ENCODE measurements at places on chromosomes 3 and 15.

DNA sequence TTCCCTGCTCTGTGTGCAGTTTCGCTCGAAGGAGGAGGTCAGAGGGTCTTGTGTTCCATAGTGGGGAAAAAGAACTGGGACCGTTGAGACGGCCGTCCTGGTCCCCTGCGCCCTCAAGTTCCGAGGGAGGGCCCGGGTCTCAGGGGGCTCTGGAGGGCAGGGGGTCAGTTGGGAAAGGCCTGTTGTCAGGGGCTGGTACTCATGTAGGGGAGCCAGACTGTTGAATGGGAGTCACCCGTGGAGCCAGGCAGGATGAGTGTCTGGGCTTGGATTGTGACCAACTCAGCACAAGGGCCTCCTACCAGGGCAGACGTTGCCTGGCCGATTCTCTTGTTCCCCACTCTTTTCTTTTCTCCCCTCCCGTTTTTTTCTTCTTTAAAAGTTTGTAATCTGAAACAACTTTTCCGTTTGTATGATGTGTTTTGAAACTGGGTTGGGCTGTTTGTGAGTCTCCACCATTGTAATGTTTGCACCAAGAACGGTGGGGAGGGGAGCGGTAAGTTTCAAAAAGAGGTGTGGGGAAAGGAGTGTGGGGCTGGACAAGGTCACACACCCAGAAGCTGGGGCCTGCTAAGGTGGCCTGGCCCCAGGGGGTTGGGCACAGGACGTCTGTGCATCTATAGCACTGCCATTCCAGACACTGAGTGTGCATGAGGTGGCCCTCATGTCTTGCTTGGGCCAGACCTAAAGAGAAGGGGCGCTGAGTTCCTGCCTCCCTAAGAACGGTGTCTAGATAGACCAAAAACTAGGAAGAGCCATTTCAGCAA is 1.1 kb downstream of the CMTM7 start:
- peaks cover 46% of the 10 kb centered on the region for H3K4me1 ChIP-seq
- peak overlapping the region; percentile 98 for H3K4me3 ChIP-seq
- H3K36me3 ChIP-seq: peaks cover 26% of the 10 kb centered on the region
- H3K27me3 ChIP-seq: no peaks in the 10 kb centered on the region
- peak overlapping the region; percentile 96 for H3K27ac ChIP-seq

DNA sequence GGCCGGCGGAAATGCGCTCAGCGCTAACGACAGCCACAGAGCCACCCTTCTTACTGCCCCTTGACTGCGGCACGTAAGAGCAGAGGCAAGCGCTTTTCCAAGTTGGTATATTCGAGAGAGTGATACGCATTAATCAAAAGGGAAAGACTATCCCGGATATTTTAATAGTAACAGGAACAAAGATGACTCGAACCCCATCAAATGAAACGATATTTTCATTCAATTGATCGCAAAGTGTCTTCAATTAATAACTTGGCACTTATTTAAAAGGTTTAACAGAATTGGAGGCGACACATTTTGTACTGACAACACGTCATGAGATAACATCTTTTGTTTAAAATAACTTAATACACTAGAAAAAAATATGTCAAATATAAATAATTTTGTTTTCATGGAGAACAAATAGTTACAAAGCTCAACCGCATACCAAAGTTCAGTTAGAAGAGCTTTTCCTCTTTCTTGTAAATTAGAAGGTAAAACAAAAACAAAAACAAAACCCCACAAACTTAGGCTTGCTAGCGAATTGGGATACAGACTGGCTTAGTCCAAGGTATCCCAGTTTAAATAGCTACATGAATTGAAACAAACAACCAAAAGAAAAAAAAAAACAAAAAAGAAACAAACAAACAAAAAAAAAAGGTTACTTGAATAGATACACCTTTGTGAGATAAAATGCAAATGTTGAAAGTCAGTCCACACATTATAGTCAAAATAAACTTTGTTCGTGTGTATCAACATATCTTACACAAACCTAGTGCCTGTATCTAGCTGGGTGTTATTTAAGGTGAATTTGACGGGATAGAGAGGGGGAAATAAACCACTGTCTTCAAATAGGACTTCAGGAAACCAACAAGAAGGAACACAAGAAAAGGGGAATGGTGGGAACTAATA is 10.2 kb downstream of the SHOX2 start:
- H3K4me1 ChIP-seq: peaks cover 16% of the 10 kb centered on the region
- H3K36me3 ChIP-seq: peaks cover 1% of the 10 kb centered on the region
- DNase-seq: no peak
- H3K4me3 ChIP-seq: no peak overlapping the region
- peaks cover 92% of the 10 kb centered on the region for H3K27me3 ChIP-seq
- no peak overlapping the region for H3K27ac ChIP-seq

DNA sequence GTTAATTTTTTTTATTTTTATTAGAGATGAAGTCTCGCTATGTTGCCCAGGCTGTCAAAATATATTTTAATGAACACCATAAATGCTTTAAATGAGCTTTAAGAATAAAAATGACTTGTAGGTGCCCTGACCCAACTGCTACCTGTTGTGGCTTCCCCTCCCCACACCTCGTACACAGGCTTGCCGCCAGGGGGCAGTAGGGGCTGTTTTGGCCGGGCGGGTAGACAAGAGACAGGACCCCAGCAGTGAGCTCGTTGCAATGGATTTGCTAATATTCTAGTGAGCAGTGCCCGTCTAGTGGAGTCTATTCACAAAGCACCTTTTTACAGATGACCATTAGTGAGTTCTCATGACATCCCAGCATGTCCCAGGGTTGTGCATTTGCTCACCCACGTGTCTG is 418.1 kb downstream of the OCA2 start:
- no peak overlapping the region for H3K4me3 ChIP-seq
- no peaks in the 10 kb centered on the region for H3K36me3 ChIP-seq
- no peak overlapping the region for H3K27ac ChIP-seq
- no peaks in the 10 kb centered on the region for H3K4me1 ChIP-seq
- no peak for DNase-seq

- H3K36me3 ChIP-seq: no peaks in the 10 kb centered on the region
- DNase-seq: no peak
- H3K27ac ChIP-seq: no peak overlapping the region
- peaks cover 2% of the 10 kb centered on the region for H3K4me1 ChIP-seq
- no peaks in the 10 kb centered on the region for H3K27me3 ChIP-seq
Measured at GRCh38 chr3:24048843-24049242, 103.8 kb downstream of the NR1D2 start.

- no peak overlapping the region for H3K27ac ChIP-seq
- no peak for DNase-seq
- H3K4me3 ChIP-seq: no peak overlapping the region
- no peaks in the 10 kb centered on the region for H3K4me1 ChIP-seq
- H3K27me3 ChIP-seq: no peaks in the 10 kb centered on the region
- no peaks in the 10 kb centered on the region for H3K36me3 ChIP-seq
Measured at GRCh38 chr3:13827699-13828098, 52.2 kb downstream of the WNT7A start.

DNA sequence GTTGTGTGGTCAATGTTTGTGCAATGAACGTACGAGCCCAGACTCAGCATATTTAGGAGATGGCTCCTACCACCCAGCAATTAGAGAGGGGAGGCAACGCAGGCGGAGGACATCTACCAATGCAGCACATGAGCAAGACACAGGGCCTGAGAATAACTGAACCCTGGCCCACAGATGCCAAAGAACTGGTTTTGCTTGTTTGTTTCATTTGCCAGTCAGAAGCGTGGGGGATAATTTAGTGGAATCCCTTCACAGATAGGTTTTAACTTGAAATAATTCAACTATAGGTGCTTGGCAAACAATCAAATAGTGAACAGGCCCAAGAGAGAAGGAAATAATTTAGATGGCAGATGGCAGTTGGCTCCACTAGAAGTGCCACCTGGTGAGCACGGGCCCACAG is 54.8 kb downstream of the LIPC start:
- peaks cover 39% of the 10 kb centered on the region for H3K4me1 ChIP-seq
- peak overlapping the region; percentile 97 for H3K27ac ChIP-seq
- H3K4me3 ChIP-seq: peak overlapping the region; percentile 22
- no peak for DNase-seq

- no peak overlapping the region for H3K4me3 ChIP-seq
- no peak for DNase-seq
- peaks cover 2% of the 10 kb centered on the region for H3K27me3 ChIP-seq
- H3K36me3 ChIP-seq: no peaks in the 10 kb centered on the region
- H3K27ac ChIP-seq: no peak overlapping the region
Measured at GRCh38 chr3:73216310-73216709, 154.9 kb downstream of the EBLN2 start.

DNA sequence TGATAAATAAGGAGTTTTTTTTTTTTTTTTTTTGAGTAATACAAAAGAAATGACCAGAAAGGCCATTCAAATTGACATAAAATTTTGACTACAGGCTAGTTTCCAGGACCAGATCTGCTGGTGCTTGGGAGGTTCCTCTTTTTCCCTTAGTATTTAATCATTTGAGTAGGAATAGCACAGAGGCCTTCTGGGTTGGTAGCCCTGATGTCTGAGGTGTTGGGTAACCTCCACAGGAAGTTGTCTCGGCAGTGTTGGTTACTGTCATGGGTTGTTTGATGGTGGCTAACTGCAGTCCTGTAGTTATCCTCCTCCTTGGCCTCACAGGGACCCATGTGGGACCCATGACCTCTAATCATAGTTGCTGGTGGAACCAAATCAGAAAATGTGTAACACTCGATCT is 91.1 kb downstream of the USP13 start:
- H3K36me3 ChIP-seq: peaks cover 6% of the 10 kb centered on the region
- no peak overlapping the region for H3K27ac ChIP-seq
- H3K27me3 ChIP-seq: no peaks in the 10 kb centered on the region
- DNase-seq: no peak
- H3K4me1 ChIP-seq: peaks cover 6% of the 10 kb centered on the region
- no peak overlapping the region for H3K4me3 ChIP-seq

DNA sequence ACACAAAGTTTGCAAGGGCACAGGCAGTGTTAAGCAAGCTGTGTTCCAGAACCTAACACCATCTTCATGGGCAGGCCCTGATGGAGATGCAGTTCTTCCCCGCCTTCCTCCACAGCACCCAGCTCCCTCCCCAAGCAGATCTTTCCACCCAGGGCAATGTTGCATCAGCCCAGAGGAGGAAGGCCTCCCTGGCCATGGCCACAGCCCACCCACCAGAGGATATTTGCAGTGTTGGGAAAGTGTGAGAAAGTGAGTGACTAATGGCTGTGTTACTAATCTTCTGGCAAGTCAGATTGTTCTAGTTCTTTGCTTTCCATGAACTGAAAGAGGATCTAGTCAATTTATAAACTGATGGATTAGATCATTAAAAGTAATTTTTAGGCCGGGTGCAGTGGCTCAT is 42.0 kb upstream of the ATP10A start:
- no peaks in the 10 kb centered on the region for H3K36me3 ChIP-seq
- H3K27me3 ChIP-seq: no peaks in the 10 kb centered on the region
- DNase-seq: peak; percentile 8
- no peak overlapping the region for H3K27ac ChIP-seq
- H3K4me1 ChIP-seq: peaks cover 9% of the 10 kb centered on the region
- H3K4me3 ChIP-seq: no peak overlapping the region

GRCh38 chr15:74300057-74300795 is 64.1 kb downstream of the CCDC33 start:
- H3K27ac ChIP-seq: no peak overlapping the region
- no peak overlapping the region for H3K4me3 ChIP-seq
- H3K27me3 ChIP-seq: peaks cover 23% of the 10 kb centered on the region
- no peaks in the 10 kb centered on the region for H3K36me3 ChIP-seq

GRCh38 chr3:62529230-62529629 is 155.9 kb upstream of the FEZF2 start:
- no peaks in the 10 kb centered on the region for H3K27me3 ChIP-seq
- H3K36me3 ChIP-seq: no peaks in the 10 kb centered on the region
- no peaks in the 10 kb centered on the region for H3K4me1 ChIP-seq
- DNase-seq: no peak

- H3K27ac ChIP-seq: no peak overlapping the region
- no peak overlapping the region for H3K4me3 ChIP-seq
- H3K4me1 ChIP-seq: no peaks in the 10 kb centered on the region
- H3K36me3 ChIP-seq: no peaks in the 10 kb centered on the region
- DNase-seq: no peak
Measured at GRCh38 chr15:60957111-60957510, 272.0 kb downstream of the RORA start.

DNA sequence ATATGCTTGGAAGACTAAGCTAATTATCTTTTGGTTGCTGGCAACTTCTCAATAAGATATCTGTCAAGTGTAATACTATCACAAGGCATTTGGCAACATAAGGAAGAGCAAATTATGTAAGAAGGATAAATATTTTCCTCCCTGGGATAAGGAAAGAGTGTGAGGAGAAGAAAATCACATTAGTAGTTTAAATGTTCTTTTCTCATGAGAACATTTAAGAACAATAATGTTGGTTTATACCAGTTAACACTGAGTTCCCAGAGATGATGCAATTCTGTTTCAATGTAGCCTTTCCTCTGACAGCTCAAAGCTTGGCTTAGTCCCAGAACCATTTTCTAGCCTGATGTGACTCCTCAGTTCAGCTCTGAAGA is 66.1 kb upstream of the NPHP3 start:
- H3K27me3 ChIP-seq: peaks cover 14% of the 10 kb centered on the region
- DNase-seq: no peak
- no peak overlapping the region for H3K4me3 ChIP-seq
- no peak overlapping the region for H3K27ac ChIP-seq

All from T-helper 2 cell treated with Interferon-gamma antibody and Interleukin-4, amounts not matched to agents 5 μg/mL and 100 μg/mL, for 36 hours (primary cell).